Anterior cingulate cortex (tissue), 58 donors: ENCODE measurements at places on chromosomes 4 and X.
A peak's percentile ranks its signal among the peaks of the same experiment; 100 is the strongest.

GRCh38 chr4:73620115-73620792, at the start of gene RASSF6:
TSS of gene RASSF6 (minus strand) at chr4:73620436. CDS start at chr4:73611795, 8,641 bp downstream.
- DNase-seq, result no peak

- DNase-seq, result peak; percentile 57
Measured at GRCh38 chr4:30719454-30720020, 632 bp upstream of the PCDH7 start.

DNA sequence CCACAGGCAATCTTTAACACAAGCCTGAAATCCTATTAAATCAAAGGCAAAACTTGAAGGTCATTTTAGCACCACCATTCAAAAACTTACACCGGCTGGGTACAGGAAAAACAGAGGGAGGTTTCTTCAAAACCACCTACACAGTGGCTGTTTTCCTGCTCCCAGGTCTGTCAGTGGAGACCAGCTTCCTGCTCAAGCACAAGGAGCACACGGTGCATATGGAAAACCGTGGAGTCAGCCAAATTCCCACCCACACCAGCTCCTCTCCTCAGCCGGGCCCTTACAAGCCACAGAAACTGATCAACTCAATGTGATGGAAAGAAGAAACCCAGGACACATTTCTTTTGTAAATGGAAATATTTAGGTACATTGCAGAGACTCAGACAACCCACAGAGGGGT, 14.3 kb upstream of the FAM241A start:
- no peak for DNase-seq

DNA sequence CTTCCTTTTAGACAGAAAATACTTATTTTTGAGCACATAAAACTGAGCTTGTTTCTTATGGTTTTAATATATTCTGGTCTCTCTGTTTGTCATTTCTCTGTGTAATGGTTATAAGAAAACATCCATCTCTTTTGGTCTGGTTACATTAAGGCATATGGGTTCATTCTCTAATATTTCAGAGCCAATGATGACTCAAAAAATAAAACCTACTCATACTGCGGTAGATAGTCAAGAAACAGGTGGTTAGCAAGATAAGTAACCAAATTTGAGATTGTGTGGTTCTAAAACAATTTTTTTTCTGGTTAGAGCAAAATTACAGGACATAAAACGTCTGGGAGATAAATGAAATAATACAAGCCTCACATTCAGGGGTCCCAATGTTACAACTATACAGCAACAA, 654.5 kb downstream of the STIM2 start:
- DNase-seq, result no peak
